Left ventricle myocardium inferior (tissue), 1 donor: ENCODE measurements at places on chromosomes 16 and 17.

DNA sequence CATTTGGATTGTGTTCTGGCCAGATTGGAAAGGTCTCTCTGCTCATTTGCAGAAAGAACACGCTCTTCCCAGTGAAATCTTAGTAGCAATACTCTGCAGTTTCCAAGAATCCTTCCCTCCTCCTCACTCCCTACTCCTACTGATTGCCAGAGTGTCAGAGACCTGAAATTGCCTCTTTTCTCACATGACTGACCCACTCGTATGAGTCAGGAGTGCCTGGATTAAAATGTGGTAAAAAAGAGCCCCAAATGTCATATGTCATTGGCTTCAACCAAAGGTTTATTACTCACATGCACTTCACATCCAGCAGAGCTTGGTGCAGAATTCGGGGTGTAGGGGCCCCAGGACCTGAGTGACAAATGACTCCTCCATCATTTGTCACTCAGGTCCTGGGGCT lies 39.7 kb upstream of the IRX3 start:
- DNase-seq = no peak

GRCh38 chr17:76079956-76080767 lies 1.2 kb downstream of the ZACN start:
- DNase-seq = no peak

DNA sequence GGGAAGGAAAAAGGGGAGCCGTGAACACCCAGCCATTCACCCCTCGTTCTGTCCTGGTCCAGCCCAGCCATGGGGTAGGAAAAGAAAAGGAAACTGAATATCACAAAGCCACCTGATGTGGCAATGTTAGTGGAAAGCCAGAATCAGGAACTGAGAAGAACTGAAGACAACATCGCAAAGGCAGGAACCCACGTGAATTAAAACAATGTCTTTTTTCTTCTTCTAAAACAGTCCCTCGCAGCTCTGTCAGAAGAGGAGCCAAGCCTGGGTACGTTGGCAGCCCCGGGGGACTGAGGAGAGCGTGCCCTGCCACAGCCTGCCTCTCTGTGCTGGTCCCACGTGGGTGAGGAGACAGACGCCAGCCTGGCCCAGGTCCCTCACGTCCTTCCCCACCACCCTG lies 55.0 kb downstream of the ZNF423 start:
- DNase-seq = no peak

- no peak for DNase-seq
Observed at GRCh38 chr16:77332792-77333191, 102.0 kb downstream of the ADAMTS18 start.

DNA sequence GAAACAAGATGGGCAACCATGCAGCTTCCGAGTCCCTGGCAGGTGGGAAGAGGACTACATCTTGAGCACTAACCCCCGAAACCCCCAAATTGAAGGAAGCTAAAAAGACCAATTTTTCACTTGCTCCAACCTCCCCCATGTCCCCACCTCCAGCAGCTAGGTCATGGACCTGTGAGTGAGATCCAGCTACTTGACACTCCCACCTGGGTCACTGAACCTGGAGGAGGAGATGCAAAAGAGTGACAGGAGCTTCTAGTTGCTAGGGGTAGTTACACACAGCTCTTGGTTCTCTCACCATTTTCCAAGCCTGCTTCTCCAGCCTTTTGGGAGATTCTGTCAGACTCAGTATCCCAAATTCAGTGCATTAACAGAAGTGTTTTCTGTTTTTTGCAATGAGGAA lies 11.2 kb downstream of the PDZD9 start:
- DNase-seq = no peak

GRCh38 chr17:48244121-48244711 lies 136.7 kb downstream of the SNX11 start:
- DNase-seq = no peak

- no peak for DNase-seq
Observed at GRCh38 chr17:17711641-17712162, 30.4 kb downstream of the RAI1 start.

DNA sequence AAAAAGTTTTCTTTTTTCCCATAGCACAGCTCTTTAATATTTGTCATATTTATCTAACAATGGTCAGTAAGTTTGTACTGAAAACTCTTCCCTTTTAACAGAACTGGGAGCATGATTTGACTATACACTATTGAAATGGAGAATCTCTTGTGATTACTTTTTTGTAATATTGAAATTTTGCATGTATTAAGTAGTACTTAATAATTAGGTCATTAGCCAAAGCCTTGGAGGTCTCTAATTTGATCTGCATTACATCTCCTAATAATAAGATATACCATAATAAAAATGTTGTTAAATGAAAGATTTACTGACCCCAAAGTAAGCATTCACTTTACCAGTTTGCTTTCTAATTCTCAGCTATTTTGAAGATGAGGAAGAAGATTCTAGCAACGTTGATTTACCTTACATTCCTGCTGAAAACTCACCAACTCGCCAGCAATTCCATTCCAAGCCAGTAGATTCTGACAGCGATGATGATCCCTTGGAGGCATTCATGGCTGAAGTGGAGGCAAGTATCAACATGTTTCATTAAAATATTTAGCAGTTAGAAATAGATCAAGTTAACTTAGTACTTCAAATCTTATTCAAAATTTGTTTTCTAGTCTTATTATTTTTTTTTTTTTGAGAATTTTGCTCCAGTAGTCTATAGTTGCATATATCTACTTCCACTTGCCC lies 18.2 kb downstream of the DDX42 start:
- DNase-seq = no peak

- DNase-seq = no peak
Observed at GRCh38 chr16:20510323-20510722, 59.0 kb downstream of the ACSM2A start.

- no peak for DNase-seq
Observed at GRCh38 chr16:9151074-9151473, 59.6 kb downstream of the HAPSTR1 start.

- DNase-seq = no peak
Observed at GRCh38 chr17:51668155-51668962, 408.0 kb downstream of the UTP18 start.

DNA sequence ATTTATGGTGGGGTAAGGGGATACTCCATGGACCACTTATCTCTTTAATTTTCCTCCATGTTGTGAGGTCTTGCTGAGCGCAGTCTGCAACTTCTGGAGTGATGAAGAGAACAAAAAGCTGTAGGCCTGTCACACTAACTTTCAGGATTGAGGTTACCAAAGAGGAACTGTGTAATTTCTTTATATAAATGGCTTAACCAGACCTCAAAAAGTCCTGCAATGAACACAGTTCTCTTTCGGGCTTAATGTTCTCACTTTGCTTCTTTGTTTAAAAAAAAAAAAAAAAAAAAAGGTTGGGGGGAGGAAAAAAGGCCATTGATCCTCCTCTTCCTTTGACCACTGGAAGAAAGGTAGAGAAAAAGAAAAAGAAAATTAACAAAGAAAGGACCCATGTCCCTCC lies 86.8 kb upstream of the SOX9 start:
- DNase-seq = no peak

DNA sequence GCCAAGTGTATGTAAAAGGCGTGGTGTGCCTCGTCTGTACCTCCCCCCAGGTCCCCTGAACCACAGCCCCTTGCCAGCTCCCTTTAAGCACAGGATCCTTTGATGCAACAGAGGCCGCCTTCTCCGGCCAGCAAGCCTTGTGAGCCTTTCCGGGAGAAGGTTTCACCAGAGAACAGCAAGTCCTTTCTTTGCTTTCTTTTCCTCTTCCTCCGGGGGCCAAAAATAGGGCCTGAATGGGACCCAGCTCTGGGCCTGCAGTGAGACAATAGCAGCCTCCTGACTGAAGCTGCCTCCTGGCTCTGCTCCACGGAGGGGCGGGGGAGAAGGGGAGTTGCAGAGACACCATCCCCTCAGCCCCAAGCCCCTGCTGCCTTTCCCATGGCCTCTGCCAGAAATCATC lies 9.0 kb downstream of the ADGRG1 start:
- peak; percentile 62 for DNase-seq

DNA sequence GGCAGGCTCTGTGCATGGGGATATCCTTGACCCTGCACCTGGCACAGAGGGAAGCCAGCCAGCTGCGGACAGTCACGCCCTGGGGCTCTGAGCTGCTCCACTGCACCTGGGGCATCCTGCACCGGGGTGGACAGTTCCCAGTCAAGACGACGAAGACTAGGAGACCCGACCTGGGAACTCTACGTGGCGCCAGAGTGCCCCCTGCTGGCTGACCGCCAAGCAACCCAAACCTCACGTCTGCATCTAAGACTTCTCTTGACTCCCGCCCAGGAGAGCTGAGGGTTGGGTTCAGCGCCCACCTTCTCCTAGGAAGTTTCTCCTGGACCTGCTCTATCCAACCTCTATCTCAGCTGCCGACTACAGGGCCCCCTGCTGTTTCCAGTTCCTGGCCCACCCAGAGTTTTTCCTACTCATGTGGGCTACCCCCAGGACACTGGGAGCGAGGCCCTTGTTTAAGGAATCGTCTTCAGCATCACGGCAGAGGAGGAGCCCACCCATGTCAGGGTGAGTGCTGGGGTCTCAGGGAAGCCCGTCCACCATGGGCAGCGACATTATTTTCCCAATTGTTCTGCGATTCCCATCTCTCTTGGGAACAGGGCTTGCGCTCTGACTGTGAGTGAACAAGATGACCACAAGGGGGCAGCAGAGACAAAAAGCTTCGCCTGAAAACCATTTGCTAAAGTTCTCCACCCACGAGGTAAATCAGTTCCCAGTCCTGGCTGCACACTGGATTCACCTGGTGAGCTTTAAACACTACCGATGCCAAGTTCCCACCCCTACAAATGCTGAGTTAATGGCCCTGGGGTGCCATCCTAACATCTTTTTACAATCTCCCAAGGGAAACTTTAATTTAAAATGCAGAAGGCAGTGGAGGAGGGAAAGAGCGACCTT lies 29.3 kb downstream of the TLE7 start:
- peak; percentile 28 for DNase-seq

DNA sequence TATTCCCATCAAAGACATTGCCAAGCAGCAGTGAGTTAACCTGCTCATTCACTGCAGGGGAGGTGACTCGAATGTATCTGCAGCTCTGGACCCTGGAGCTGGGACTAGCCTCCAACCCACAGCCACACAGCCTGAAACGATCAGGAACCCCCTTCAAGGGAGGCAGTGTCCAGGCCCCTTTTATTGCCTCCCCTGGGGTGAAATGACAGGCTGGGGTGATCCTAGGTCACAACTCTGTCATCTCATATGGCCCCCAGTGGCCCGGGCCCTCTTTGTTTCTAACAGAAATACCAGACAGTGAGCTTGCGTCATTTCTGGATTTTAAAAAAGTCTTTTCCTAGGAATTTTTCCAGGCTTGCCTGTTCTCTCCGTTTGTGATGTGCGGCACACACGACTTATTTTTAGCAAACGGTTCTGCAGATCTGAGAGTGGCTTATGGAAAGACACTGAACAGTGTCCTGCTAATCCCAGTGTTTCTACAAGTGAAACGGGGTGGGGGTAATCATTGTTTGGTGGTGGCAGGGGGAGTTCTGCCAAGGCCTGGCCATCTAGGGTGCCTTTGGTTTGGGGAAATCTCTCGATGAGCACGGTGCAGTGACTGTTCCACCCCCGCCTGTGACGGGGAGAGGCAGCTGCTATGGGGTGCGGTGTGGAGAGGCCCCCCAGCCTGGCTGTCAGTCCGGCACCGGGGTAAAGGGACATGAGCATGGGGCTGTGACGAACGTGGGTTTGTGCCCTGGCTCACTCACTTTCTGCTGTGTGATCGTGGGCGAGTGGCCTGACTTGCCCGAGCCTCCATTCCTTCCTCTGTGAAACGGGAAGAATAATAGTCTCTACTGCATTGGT lies 27.2 kb downstream of the NAGPA start:
- DNase-seq = no peak

DNA sequence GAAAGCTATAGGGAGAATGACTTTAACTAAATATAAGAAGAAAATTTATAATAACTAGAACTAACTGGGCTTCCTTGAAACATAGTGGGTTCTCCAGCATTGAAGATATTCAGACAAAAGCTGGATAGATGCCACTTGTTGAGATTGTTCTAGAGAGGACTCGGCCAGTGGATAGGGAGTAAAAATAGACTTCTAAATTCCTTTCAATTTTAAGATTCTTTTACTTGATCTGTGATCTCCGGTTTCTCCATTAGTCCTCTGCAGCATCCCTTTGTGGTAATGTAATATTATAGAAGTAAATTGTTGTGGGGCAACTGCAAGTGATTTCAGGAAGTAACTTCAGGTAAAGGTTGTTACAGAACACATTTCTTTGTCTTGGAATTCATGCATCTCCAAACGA lies 10.3 kb upstream of the RARA start:
- DNase-seq = no peak

DNA sequence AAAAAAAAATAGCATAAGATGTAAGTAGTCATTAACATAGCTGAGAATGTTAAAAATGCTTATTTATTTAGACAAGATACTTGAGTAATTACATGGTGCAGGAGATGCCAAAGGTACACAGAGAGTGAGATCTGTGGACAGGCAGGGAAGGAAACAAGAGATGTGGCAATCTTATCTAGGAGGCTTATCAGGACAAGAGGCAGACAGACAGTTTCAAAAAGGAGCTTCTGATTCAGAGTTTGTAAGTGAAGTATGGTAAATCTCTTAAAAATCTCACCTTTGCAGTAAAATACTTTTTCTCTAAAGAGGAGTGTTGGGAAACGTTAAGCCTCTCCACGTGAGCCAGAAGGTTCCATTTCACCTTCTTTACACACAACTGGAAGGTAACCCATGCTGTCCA lies 19.9 kb upstream of the GHDC start:
- no peak for DNase-seq

GRCh38 chr16:76531236-76531635 lies 254.0 kb downstream of the CNTNAP4 start:
- no peak for DNase-seq

- DNase-seq = peak; percentile 80
Observed at GRCh38 chr17:8192070-8192815, 2.3 kb upstream of the BORCS6 start.

DNA sequence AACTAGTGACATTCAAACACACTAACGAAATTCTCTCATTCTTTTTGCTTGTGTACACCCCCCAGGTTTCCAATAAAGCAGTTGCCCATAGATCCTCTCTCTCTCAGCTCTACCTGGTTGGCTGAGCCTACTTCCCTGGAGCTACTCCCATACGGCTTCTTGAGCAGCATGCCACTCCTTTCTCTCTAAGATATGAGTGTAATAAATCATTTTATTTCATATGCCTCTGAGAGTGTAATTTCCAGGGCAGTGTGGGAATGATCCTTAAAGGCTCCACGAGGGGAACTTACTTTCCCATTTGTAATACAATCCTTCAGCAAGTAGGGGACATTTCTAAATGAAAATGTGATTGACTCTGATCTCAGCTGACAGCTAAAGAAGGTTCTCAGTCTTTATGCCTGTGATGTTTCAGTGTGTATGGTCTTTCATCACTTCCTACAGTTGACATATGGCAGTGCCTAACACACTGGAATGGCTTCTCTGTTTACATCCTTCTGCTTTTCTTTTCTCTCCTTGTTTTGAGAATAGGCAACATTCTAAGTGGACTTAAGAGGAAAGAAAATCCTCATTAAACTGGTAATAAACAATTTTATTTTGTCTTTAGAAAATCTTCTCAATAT lies 1194.3 kb upstream of the CDH8 start:
- no peak for DNase-seq

GRCh38 chr17:50163843-50164696 lies 1.7 kb upstream of the SGCA start:
- peak; percentile 64 for DNase-seq

GRCh38 chr16:27767081-27767480 lies 217.1 kb downstream of the KATNIP start:
- DNase-seq = no peak
